ENCODE measurements at places on chromosomes 6 and 20.

DNA sequence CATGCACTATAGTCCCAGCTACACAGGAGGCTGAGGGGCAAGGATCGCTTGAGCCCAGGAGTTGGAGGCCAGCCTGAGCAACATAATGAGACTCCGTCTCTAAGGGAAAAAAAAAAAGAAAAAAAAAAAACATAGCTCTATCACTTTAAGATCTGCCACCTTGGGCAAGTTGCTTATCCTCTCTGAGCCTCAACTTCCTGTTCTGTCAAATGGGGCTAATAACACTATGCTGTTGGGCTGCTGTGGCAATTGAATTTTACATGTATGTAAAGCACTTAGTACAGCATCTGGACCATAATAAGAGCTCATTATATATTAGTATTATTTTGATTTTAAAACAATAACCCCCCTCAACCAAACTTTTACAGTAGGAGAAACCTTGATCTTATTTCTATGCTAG lies 141.5 kb downstream of the ATXN1 start:
- DNase-seq = no peak

GRCh38 chr6:45922728-45923351 lies 92.8 kb downstream of the CLIC5 start:
- DNase-seq = peak; percentile 78

- no peak for DNase-seq
Measured at GRCh38 chr20:17407550-17407949, 123.6 kb downstream of the BFSP1 start.

DNA sequence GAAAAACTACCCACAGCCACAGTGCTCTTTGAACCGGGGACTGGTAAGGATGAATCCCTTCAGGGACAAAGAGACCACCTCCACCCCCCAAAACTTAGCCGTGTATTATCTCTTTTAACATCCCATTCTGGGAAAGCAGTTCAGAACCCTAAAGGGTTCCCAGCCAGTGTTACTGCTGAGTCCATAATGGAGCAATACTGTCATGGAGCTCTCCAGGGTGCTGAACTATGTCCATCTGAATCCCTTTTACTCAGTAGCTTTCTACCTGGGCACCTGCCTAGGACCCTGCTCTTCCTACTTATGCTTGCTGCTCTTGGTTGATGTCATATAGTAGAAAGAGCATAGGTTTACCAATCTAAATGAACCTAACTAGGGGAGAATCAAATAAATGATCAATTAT lies 22.3 kb upstream of the SAYSD1 start:
- peak; percentile 71 for DNase-seq

- DNase-seq = peak; percentile 1
Measured at GRCh38 chr6:156021746-156022396, 566.2 kb upstream of the NOX3 start.

GRCh38 chr6:136114661-136115060 lies 135.4 kb downstream of the MTFR2 start:
- DNase-seq = peak; percentile 61

DNA sequence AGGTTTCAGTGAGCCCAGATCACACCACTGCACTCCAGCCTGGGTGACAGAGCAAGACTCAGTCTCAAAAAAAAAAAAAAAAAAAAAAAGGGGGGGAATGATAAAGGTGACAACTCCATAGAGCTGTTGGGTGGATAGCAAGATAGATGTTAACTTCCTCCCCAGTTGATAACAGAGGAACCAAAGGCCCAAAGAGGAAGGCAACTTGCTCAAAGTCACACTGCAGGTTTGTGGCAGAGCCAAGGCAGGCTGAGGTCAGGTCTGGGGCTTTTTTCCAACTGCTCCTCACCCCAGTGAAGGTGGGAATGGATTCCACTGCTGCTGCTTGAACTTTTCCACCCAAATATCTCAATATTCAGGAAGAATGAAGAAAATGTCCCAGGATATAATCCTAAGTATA lies 26.7 kb downstream of the HCK start:
- DNase-seq = no peak

DNA sequence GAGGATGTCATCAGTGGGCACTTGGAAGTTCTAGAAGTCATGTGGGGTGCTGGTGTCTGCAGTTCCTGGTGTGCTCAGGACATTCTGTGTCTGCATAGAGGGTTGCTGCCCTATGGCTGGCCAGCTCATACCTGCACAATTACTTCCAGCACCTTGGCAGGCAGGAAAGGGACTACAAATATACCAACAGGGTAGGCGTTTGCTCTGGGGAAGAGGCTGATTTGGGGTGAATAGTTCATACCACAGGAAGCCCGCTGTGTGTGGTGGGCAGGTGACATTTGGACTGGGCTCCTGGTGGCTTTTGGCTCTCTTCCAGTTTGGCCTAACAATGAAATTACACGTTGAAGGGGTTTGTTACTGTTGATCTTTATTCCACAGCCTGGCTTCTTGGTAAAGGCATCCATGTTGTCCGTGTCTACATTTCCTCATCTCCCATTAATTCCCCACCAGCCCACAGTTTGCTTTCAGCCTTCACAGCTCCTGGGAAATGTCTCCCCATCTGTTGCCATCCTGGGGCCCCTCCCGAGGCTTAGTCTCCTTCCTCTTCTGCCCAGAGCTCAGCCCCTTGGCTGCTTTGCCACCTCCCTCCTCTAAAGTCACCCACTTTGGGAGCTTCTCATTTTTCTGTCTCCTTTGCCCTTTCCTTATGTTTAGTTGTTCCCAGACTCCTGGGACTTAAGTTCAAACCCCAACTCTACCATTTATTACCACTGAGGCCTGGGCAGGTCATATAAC lies 88.1 kb downstream of the RSPH3 start:
- DNase-seq = peak; percentile 43

DNA sequence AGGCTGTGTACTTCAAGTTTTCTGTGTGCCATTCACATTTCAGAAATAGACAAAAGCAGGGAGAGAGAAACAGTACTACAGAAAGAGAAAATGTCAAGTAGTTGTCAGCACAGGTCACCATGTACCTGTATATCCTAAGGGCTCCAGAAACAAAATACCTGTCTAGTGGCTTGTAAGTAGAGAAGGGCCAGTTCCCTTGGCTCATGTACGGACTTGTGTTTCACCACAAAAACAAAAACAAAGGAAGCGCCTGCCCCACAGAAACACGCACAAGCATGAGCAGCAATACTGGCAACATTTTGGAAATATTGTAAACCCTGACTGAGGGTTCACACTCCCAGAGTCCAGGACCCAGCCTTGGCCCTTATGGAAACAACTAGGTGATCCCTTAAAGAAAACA lies 44.3 kb downstream of the CNKSR3 start:
- DNase-seq = peak; percentile 93

- DNase-seq = no peak
Measured at GRCh38 chr6:148962854-148963515, 216.2 kb downstream of the UST start.

- no peak for DNase-seq
Measured at GRCh38 chr6:137877113-137877512, 10.1 kb downstream of the TNFAIP3 start.

DNA sequence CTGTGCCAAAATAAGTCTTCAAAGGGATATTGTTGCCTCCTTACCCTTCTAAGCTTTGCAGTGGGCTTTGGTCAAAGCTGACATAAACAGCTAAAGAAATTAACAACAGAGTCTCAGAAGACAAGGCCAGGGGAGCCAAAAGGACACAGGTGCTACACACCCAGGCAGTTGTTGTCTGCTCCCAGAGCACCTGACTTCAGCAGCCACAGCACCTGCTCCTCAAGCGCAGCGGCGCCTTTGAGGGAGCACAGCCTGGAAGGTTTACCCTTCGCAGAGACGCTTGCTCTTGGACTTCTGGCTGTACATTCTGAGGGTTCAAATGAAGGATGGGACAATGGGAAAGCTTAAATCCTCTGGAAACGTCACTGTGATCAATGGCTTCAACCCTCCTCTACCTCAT lies 16.6 kb downstream of the B4GALT5 start:
- no peak for DNase-seq

GRCh38 chr20:53708129-53708968 lies 114.7 kb upstream of the ZNF217 start:
- no peak for DNase-seq

GRCh38 chr6:14640631-14641030 lies 523.1 kb downstream of the CD83 start:
- no peak for DNase-seq

GRCh38 chr6:91590191-91590590 lies 1003.3 kb upstream of the MAP3K7 start:
- no peak for DNase-seq

DNA sequence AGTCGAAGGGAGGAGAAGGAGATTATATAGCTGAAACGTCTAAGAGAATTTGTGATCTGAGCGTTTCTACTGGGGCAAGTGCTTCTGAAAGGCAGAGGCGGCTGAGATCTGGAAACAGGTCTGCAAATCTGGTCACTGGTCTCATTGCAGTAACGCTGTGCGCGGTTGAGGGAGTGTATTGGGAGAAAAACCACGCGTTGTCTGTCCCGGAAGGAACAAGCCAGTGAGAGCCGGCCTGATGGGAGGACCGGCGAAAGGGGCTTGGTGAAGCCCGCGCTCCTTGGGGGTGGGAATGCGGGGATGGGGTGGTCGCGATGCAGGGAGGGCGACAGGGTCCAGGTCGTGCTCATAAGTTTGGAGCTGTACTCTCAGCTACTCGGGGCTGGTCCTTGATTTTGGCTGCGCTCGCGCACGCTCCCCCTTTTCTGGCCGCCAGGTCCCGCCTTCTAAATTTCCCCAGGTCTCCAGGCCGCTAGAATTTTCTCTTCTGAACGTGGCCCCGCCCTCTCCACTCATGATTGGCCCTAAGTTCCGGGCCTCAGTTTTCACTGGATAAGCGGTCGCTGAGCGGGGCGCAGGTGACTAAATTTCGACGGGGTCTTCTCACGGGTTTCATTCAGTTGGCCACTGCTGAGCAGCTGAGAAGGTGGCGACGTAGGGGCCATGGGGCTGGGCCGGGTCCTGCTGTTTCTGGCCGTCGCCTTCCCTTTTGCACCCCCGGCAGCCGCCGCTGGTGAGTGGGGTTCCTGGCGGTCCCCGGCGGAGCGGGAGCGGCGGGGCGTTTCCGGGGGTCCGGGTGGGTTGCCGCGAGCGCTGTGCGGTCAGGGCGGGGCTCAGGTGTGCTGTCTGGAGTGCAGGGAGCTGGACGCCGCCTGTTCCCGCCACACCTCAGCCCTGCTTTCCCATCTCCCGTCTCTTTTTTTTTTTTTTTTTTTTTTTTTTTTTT lies at the start of gene MICB:
TSS of gene MICB (plus strand) at position 615 of the 946 bp plus-strand sequence. CDS start at position 664, 49 bp downstream.
- DNase-seq = peak; percentile 96

- DNase-seq = no peak
Measured at GRCh38 chr20:61649860-61650162, 397.8 kb downstream of the CDH4 start.

- no peak for DNase-seq
Measured at GRCh38 chr20:63693083-63693732, 3.2 kb upstream of the TNFRSF6B start.

GRCh38 chr6:110526726-110527125 lies 50.3 kb upstream of the SLC22A16 start:
- no peak for DNase-seq

GRCh38 chr6:94341173-94341572 lies 921.8 kb upstream of the EPHA7 start:
- no peak for DNase-seq

- peak; percentile 60 for DNase-seq
Measured at GRCh38 chr6:26250698-26251044, 114.3 kb upstream of the BTN3A2 start.

DNA sequence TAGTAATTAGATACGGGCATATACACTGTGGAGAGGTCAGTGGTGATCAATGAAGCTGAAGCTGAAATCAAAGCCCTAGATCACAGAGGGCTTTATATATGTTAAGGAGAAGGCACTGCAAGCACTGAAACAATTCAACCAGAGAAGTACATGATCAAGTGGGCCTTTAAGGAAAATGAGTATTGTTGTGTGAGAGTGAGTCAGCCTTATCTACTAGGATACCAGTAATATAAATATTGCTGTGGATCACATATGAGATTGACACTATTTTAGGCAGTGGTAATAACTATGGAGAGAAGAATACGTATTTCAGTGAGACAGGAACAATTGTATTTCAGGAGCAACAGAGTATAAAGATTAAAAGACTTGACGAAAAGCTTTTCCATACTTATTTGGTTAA lies 1172.2 kb upstream of the GJE1 start:
- DNase-seq = peak; percentile 1

DNA sequence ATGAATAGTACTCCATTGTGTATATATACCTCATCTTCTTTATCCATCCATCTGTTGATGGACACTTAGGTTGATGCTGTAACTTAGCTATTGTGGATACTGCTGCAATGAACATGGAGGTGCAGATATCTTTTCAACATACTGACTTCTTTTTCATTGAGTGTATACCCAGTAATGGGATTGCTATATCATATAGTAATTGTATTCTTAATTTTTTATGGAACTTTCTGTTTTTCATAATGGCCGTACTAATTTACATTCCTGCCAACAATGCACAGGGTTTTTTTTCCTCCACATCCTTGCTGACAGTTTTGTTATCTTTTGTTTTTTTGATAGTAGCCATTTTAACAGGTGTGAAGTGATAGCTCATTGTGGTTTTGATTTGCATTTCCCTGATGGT lies 5.2 kb downstream of the CCN2 start:
- no peak for DNase-seq

DNA sequence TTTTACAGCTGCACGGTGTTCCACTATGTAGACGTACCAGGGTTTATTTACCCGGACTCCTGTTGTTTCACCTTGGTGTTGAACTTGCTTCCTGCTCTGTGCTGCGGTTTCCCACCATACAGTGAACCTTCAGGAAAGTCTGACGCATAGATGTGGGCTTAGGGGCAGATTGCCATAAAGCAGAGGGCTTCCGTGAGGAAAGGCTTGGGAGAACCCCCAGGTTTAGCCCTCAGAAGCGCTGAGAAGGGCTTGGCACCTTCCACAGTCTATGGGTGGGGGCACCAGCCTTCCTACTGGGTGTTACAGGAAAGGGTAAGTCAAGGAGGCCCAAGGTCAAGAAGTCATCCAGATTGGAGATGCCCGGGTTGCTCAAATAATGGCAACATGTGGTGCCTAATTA lies 19.2 kb upstream of the MRPS18A start:
- no peak for DNase-seq

GRCh38 chr20:64260239-64260638 lies 4.7 kb downstream of the PCMTD2 start:
- no peak for DNase-seq

All from epithelial cell of esophagus (primary cell).